ENCODE measurements at places on chromosomes 12 and 14. TPM values are rescaled to one million over a fixed set of nuclear protein-coding genes. Genes with fewer than 3 reads are reported as not detected.
A peak's percentile ranks its signal among the peaks of the same experiment; 100 is the strongest.

DNA sequence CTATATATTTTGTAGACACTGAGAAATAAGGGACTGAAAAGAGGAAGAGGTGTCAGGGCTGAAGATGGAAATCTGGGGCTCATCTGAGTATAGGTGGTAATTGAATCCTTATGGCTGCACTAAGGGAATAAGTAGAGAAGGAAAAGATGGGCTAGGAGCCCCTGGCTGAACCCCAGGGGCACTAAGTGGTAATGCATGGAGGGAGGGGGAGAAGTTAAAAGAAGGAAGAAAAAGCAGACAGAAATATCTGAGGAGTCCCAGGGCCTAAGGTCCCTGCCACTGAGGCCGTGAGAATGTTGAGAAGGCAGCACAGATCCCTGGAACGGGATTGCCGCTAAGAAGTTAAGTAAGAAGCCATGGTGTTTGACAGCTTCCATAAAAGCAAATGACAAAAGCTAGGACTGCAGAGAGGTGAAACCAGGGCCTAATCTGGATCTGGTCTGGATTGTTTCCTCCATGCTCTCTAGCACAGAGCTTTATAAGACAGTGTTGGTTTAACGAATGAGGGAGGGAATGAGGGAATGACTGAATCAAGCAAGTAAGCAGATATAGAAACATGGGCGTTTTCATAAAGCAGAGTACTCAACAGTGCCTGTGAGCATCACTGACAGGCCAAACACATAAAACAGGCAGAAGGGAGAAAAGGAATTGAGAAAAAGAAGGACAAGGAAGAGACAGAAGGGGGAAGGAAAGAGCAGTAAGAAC is 92.9 kb downstream of the HMGA2 start:
- no peaks in the 10 kb centered on the region for H3K36me3 ChIP-seq
- DNase-seq: no peak
- H3K27ac ChIP-seq: no peak overlapping the region
- no peaks in the 10 kb centered on the region for H3K27me3 ChIP-seq
- H3K4me1 ChIP-seq: no peaks in the 10 kb centered on the region
- H3K4me3 ChIP-seq: no peak overlapping the region

GRCh38 chr12:58443273-58443980 is 476.9 kb downstream of the LRIG3 start:
- H3K4me1 ChIP-seq: no peaks in the 10 kb centered on the region
- no peak for DNase-seq
- no peaks in the 10 kb centered on the region for H3K27me3 ChIP-seq
- H3K36me3 ChIP-seq: no peaks in the 10 kb centered on the region
- no peak overlapping the region for H3K27ac ChIP-seq
- H3K4me3 ChIP-seq: no peak overlapping the region

DNA sequence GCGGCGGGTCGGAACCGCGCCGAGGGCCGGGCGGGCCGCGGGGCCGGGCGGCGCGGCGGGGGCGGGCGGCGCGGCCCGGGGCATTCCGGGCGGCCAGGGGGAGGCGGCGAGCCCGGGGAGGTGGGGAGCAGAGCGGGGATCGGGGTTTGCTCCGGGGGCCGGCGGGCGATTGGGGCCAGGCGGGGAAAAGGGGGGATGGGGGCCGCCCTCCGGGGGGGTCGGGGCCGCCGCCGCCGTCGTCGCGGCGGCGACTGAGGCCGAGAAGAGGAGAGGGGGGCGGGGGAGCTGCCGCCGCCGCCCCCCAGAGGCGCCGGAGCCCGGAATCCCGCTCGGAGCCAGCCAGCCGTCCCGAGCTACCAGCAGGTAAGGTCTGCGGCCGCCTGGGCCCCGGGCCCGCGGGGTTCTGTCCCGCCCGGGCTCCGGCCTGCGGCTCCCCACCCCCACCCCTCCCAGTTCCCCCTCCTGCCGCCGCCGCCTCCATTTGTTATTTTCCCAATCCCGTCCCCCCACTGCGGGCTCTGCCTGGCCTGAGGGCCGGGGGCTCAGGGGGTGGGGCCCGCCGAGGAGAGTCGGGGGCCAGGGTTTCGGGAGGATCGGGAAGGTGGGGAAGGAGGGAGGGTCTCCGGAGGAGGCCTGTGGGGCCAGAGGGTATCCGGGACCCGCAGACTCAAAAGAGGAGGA is 403 bp downstream of the ATN1 start:
- peaks cover 55% of the 10 kb centered on the region for H3K4me1 ChIP-seq
- no peak for DNase-seq
- no peaks in the 10 kb centered on the region for H3K27me3 ChIP-seq
- H3K4me3 ChIP-seq: peak overlapping the region; percentile 96
- H3K36me3 ChIP-seq: no peaks in the 10 kb centered on the region

DNA sequence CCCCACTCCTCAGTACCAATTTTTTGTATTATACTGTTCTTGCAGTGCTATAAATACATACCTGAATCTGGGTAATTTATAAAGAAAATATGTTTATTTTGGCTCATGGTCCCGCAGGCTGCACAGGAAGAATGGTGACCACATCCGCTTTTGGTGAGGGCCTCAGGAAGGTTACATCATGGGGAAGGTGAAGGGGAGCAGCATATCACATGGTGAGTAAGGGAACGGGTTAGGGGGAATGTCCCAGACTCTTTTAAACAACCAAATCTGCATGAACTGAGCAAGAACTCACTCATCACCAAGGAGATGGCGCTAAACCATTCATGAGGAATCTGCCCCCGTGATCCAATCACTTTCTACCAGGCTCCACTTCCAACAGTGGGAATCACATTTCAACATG is 40.0 kb downstream of the OSBPL8 start:
- H3K36me3 ChIP-seq: no peaks in the 10 kb centered on the region
- no peaks in the 10 kb centered on the region for H3K4me1 ChIP-seq
- H3K27me3 ChIP-seq: no peaks in the 10 kb centered on the region
- no peak overlapping the region for H3K4me3 ChIP-seq
- H3K27ac ChIP-seq: no peak overlapping the region
- no peak for DNase-seq

DNA sequence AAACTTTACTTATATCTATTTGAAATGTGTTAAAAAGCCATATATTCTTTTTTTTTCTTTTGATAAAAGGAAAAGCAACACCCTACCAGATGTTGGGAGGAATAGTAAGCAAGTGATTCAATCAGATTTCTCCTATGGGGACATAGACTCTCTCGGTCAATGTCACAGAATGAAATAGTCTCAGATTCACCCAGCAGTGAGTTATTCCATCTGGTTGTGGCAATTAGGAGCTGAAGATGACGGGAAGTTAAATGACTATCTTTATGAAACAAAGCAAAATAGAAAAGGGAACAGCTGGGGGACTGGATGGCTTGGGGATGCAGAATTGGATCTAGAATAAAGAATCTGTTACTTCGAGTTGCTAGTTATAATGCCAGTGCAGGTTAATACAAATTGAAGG is 857.0 kb downstream of the NRXN3 start:
- H3K4me3 ChIP-seq: no peak overlapping the region
- DNase-seq: no peak
- no peaks in the 10 kb centered on the region for H3K27me3 ChIP-seq
- no peaks in the 10 kb centered on the region for H3K4me1 ChIP-seq
- H3K36me3 ChIP-seq: no peaks in the 10 kb centered on the region

- no peak overlapping the region for H3K27ac ChIP-seq
- DNase-seq: no peak
These were observed 52.5 kb downstream of the LMO3 start for GRCh38 chr12:16553457-16553856.

- H3K4me1 ChIP-seq: no peaks in the 10 kb centered on the region
- DNase-seq: no peak
- no peak overlapping the region for H3K27ac ChIP-seq
These were observed 43.6 kb downstream of the ZCRB1 start for GRCh38 chr12:42282294-42282693.

DNA sequence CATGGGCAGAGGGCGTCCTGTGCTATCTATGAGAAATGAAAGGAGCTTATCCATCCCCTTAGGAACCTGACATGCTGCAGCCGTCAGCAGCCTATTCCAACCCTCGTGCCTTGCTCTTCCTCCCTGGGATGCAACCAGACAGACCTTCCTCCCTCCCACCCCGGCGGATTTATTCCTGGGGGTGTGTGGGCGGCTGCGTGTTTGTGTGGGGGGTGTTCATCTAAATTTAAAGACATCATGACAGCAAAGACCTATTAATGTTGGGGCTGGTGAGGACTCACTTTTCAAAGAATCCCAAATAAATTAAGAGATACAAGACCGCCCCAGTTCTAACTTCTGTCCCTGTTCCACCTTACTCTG is 52.0 kb downstream of the WSCD2 start:
- DNase-seq: no peak
- H3K27ac ChIP-seq: no peak overlapping the region
- no peak overlapping the region for H3K4me3 ChIP-seq
- no peaks in the 10 kb centered on the region for H3K36me3 ChIP-seq
- no peaks in the 10 kb centered on the region for H3K4me1 ChIP-seq

DNA sequence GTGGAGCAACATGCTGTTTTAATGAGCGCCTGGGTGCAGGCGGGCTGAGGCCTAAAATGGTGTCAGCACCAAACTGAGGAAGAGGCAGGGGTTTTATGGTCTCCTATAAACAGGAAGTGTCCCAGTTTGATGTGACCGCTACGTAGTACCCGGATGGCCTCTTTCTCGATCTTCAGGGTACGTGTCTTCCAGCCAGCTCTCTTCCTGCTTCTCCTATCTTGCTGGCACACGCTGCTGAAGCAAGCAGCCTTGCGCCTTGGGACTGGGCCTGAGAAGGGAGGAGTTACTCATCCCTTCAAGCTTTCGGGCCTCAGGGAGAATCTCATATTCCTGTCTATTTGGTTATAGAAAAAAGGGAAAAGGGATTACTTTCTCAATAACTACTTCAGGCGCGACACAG is 28.2 kb upstream of the RNASE1 start:
- H3K4me3 ChIP-seq: no peak overlapping the region
- DNase-seq: no peak
- H3K36me3 ChIP-seq: no peaks in the 10 kb centered on the region

GRCh38 chr12:112555621-112556233 is 137.0 kb downstream of the PTPN11 start:
- H3K27me3 ChIP-seq: no peaks in the 10 kb centered on the region
- no peak for DNase-seq
- no peak overlapping the region for H3K27ac ChIP-seq
- no peaks in the 10 kb centered on the region for H3K36me3 ChIP-seq
- H3K4me3 ChIP-seq: no peak overlapping the region

DNA sequence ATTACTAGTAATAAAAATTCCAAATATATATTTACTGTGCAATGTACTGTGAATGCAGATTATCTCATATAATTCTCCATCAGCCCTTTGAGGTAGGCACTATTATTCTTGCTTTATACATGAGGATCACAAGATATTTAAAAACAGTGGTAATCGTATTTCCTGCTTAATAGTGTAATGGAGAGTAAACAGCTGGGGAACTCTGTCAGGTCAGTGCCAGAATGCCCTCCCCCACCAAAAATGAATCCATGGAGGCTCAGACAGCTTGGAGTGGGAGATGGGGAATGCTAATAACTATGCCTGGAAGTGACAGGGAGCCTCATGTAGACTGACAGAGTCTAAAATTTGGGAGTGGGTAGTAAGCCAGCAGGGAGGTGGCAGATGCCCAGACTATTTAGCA is 153.6 kb downstream of the PAH start:
- H3K4me1 ChIP-seq: no peaks in the 10 kb centered on the region
- H3K4me3 ChIP-seq: no peak overlapping the region
- no peak overlapping the region for H3K27ac ChIP-seq
- H3K36me3 ChIP-seq: no peaks in the 10 kb centered on the region
- no peaks in the 10 kb centered on the region for H3K27me3 ChIP-seq

- H3K27me3 ChIP-seq: no peaks in the 10 kb centered on the region
- no peak overlapping the region for H3K27ac ChIP-seq
- peaks cover 79% of the 10 kb centered on the region for H3K36me3 ChIP-seq
- DNase-seq: peak; percentile 33
These were observed 22.7 kb upstream of the PNMA1 start for GRCh38 chr14:73736842-73737241.

GRCh38 chr12:6363330-6364043 is 11.9 kb downstream of the SCNN1A start:
- peaks cover 68% of the 10 kb centered on the region for H3K4me1 ChIP-seq
- H3K4me3 ChIP-seq: peak overlapping the region; percentile 49
- peak; percentile 94 for DNase-seq

DNA sequence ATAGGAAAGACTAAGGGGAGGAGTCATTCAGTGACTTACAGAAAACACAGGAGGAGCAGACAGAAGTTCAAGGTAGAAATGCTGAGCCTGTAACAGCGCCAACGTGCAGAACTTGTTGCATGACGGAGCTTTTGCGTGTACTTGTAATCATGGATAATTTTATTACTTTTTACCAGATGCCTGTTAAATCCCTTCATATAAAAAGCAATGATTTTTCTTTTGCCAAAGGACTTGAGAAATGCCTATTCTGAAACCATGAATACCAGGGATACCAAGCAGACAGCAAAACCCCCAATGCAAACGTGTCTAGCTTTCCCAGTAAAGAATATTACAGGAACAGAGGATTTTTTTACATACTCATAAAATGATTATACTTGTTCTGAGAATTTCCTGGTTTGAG is 163.6 kb upstream of the GSC start:
- H3K27me3 ChIP-seq: no peaks in the 10 kb centered on the region
- H3K4me1 ChIP-seq: no peaks in the 10 kb centered on the region
- DNase-seq: no peak
- no peaks in the 10 kb centered on the region for H3K36me3 ChIP-seq
- no peak overlapping the region for H3K4me3 ChIP-seq
- no peak overlapping the region for H3K27ac ChIP-seq

DNA sequence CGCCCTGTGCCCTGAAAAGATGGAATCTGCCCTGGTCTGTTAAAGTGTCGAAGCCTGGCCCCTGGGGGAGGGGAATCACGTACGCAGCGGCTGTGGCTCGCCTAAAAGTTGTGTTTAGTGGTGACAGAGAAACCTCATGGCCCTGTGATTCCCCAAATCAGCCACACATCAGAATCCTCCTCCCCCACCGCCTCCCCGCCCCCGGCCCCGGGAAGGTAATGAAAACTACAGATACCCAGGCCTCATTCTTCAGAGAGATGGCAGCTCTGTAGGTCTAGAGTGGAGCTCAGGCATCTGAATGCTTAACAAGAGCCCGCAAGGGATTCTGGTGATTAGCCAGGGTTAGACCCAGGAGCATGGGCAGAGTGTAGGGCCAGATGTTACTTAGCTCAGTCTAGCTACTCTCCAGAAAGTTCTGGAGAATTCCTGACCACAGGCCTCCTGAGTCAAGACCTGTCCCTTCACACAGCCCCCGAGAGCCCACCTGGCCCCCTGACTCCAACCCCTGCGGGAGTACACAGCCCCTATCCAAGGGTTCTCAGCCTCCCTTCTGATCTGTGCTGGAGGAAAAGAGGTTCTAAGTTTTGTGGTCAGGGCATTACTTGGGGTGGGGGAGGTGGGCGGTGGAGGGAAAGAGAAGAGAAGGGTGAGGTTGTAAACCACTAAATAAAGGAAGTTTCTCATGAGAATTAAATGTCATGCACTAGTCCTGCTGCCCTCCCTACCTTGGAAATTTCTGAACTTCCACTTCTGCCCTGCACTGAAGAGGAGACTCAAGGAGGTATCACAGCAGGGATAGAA is 114.8 kb downstream of the PLXNC1 start:
- peak; percentile 33 for DNase-seq
- peak overlapping the region; percentile 47 for H3K4me3 ChIP-seq
- H3K27me3 ChIP-seq: no peaks in the 10 kb centered on the region
- H3K36me3 ChIP-seq: no peaks in the 10 kb centered on the region
- peaks cover 51% of the 10 kb centered on the region for H3K4me1 ChIP-seq
- H3K27ac ChIP-seq: peak overlapping the region; percentile 80

- no peak overlapping the region for H3K27ac ChIP-seq
- H3K36me3 ChIP-seq: no peaks in the 10 kb centered on the region
- no peak for DNase-seq
These were observed 23.3 kb downstream of the DYRK2 start for GRCh38 chr12:67671892-67672291.

The AQP6 gene
- 0.15 TPM for total RNA-seq

The RBP5 gene
- not detected for total RNA-seq

The EML5 gene
- 2.6 TPM for total RNA-seq

The KRT80 gene
- 3.1 TPM for total RNA-seq
